ENCODE measurements at places on chromosomes 3 and 15.

- no peak for DNase-seq
These were observed 7.2 kb upstream of the STAC start for GRCh38 chr3:36373084-36373483.

DNA sequence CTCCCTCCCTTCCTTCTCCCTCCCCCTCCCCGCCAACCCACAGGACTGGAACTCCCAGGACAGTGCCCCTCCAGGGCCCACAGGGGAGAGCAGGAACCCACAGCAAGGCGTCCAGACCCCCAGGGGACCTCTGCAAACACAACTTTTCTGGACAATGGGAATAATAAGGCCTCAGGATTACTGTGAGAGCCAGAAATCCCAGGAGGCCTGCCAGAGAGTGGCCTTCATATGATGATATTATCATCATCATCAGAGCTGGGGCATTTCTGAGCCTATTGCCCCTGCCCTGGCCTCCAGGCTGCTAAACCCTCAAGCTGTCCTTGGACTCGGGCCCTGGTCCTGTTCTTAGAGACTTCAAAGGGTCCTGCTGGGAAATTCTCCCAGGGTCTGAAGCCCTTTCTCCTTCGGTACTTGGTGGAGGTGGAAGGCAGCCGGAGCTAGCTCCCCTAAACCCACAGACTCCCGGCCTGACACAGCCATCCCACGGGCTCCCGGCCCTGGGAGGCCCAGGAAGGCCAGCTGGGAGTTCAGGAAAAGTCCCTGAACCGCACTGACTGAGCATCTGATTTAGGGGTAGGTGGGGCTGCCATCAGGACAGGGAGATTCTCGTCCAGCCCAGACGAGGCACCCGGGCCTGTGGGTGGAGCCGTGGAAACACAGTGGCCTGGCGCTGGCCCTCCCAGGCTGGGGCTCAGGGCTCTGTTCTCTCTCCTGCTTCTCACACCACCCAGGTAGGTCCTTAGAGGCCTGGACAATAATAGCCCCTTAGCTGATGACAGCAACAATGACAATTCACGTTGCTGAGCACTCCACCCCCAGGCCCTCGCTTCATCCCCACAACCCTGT lies 4.9 kb downstream of the CALML4 start:
- no peak for DNase-seq

DNA sequence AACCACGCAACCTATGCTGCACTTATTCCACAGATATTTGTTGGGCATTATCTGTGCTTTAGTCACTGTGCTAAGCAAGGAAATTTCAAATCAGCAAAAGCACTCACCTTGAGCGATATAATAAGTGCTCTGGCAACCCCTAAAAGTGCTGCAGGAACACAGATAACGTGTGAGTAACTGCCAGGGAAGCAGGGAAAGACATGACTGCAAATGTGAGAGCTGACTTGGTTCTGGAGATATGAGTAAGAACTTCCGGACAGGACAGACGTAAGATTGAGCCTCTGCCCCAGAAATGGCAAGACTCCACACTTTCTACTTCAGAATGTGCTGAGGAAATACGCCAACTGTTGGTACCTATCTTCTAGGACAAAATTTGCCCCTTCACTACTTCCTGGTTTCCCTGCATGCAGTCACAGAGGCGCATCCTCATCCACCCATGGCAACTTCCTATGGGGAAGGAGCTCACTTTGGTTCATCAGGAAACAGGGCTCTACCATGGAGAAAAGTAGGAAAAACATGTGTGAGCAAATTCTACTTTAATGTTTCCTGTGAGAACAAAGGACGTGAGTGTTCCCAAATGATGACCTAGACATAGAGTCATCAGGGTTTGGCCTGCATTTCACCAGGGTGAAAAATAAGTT lies 41.7 kb downstream of the AQP9 start:
- DNase-seq: no peak

- no peak for DNase-seq
These were observed 24.5 kb upstream of the ARNT2 start for GRCh38 chr15:80379693-80380092.

DNA sequence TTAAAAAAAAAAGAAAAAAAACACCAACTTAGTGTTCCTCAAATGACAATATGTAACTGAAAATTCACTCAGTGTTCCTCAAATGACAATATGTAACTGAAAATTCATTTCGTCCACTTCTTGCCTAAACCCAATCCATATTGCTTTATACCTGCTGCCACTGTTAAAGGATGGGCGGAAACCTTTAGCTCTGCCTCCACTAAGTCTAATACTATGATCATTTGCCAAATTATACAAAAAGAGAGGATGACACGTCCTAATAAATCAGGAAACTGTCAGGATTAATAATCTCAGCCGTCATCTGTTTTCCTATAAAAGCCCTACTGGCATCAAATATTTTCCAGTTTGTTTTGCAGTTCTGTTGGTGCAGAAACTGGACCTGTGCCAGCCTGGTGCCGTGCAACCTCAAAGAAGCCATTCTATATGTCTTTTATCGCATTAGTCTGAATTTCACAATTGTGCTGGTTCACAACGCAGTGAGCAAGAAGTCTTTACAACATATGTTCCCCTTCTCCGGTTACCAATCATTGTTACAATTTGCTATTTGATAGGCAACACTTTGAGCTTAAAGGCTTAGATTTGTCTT lies 160.4 kb upstream of the KCNH8 start:
- no peak for DNase-seq

DNA sequence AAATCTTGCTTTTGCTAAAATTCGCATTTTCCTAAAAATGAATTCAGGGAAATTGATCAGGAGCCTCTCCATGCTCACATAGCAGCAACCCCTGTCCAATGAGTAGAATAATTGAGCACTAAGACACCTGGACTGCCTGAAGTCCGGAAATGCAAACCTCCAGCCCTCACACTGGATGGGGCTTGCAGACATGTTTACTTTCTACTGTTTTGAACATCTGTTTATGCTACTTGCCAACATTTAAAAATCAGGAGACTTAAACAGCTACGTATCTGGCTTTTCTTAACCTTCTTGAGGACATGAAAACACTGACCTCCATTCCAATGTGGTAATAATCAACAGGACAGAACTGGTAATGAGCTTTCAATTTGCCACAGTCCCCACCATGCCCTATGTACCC lies 184.4 kb downstream of the SHOX2 start:
- DNase-seq: no peak

DNA sequence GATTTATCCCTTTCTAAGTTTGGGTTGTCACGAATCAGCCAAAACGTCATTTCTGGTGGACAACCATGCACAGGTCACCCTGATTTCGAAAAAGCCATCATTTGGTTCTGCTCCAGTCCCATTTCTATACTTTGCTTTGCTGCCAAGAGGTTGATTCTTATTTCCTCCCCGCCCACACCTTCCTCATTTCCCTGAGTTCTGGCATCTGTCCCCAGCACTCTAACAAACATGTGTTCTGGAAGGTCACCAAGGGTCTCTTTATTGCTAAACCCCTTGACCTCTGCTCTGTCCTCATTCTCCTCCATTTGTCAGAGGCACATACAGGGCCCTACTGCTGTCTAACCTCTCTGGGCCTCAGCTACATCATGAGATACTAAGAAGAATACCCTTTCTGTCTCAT lies 36.4 kb upstream of the PTPRG start:
- no peak for DNase-seq

GRCh38 chr15:33871980-33872379 lies 96.3 kb upstream of the CHRM5 start:
- no peak for DNase-seq

GRCh38 chr3:150174179-150174578 lies 203.5 kb upstream of the PFN2 start:
- no peak for DNase-seq
